ENCODE measurements at places on chromosomes 1 and 21.

DNA sequence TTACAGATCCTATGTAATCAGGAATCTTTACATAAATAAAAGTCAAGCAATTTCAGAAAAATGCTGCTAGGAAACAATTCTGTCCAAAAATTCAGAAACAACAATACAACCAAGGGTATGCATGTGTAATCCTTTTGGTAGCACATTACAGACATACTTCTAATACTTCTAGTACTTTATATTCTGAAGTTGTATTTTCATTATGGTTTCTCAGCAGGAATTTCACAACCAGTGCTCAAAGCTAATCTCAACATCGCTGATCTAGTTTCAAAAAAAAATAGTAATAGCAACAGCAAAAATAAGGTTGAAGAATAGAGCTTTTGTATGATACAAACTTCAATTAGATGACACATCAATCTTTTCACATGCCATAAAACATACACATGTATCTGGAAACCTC is 545.2 kb downstream of the LTN1 start:
- no peak for DNase-seq

- no peak for DNase-seq
Measured at GRCh38 chr1:85799737-85800136, 91.5 kb upstream of the ZNHIT6 start.

GRCh38 chr1:239997515-239998311 is 94.0 kb upstream of the FMN2 start:
- no peak for DNase-seq

GRCh38 chr1:50048791-50049190 is 25.0 kb upstream of the AGBL4 start:
- no peak for DNase-seq

DNA sequence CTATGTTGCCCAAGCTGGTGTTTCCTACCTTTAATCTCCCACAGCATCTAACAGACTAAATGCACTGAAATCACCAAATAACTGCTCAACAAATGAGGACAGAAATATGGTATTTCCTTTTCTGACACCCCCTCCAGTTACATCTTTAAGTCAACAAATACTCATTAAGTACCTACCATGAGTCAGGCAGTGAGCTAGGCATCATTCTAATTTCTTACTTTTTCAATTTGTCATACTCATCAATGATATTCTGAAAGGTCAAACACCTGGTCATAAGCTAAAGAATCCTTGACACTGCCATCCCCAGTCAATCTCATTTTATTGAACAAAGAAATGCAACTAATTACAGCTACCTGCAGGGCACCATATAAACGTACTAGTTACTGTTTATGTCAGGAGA is 36.6 kb downstream of the LUZP1 start:
- DNase-seq, result no peak

DNA sequence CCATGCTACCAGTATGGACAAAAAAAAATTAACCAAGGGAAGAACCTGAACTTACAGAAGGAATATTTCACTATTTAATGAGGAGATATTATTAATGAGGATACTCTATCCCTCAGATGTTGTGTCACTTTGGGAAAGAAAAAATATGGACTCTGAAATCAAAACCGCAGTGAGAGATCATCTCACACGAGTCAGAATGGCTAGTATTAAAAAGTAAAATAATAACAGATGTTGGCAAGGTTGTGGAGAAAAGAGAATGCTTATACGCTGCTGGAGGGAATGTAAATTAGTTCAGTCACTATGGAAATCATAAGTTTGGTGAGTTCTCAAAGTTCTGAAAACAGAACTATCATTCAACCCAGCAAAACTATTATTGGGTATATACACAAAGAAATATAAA is 30.9 kb downstream of the TNFSF4 start:
- DNase-seq, result no peak

- no peak for DNase-seq
Measured at GRCh38 chr1:6989212-6990159, 204.2 kb downstream of the CAMTA1 start.

GRCh38 chr1:226619031-226619430 is 70.5 kb downstream of the STUM start:
- DNase-seq, result no peak

DNA sequence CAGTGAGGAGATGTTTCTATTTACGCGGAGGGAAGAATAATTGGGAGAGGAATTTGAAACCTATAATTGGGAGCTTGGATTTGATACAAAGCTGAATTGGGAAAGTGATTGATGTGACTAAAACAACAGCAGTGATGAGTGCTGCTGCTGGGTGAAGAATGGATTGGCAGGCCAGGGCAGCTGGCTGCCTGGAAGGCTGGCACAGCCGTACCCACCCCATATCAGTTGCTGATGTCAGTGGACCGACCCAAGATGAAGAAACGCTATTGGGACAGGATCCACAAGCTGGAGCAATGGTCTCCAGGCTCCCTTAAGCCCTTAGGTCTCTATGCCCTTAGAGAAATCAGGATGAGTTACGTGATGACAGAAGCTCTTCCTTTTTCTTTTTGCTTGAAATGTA is 47.4 kb downstream of the GRIK1 start:
- no peak for DNase-seq

DNA sequence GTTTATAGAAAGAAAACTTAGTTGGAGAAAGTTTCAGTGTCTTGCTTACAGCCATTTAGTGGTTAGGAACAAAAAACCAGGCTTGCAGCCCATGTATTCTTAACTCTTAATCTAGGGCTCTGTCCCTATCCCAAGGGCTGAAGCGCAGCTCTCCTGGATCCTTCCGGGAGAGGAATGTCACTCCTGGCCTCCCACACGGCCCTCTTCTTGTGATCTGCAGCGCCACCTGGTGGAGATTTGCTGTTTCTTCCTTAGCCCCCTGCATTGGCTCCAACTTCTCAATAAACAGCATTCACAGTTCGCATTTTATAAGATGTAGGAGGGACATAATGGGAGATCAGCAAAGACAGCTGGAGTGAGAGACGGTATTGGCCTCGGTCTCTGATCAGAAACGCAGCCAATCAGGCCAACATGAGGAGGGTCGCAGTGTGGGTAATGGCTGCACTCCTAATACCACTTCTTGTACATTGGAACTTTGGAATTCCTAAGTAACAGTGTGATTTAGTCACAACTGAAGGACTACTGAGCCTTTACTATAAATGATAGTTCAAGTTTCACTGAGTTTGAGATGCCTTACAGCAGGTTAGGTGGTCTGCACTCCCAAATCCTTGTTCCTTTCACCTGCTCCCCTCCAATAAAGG is 283.4 kb downstream of the ASTN1 start:
- DNase-seq, result no peak

DNA sequence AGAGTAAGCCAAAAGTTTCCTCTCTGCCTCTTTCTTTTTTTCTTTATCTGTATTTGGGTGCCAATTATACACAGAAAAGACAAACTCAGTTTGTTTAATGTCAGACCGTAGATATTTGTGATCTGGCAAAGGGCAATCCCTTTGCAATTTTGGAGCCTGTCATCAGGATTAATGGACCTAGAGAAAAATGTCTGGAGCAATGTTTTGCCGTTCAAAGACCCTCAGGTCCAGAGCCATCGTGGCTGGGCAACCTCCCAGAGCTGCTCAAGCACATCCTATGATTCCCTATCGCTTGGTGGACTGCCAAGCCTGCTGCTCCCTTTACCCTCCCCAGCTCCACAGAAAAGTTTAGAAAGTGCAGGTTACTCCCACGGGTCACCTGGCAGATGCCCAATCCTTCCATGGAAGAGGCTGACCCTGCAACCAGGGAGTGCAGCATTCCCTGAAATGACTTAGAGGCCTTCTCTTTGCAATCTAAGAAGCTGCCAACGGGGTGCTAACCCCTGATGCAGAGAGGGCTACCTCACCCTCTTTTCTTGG is 112.5 kb upstream of the NGF start:
- no peak for DNase-seq

GRCh38 chr1:23838401-23838866 is 13.2 kb upstream of the HMGCL start:
- DNase-seq, result peak; percentile 74

GRCh38 chr1:28860332-28861073 is 48.5 kb downstream of the OPRD1 start:
- DNase-seq, result no peak

DNA sequence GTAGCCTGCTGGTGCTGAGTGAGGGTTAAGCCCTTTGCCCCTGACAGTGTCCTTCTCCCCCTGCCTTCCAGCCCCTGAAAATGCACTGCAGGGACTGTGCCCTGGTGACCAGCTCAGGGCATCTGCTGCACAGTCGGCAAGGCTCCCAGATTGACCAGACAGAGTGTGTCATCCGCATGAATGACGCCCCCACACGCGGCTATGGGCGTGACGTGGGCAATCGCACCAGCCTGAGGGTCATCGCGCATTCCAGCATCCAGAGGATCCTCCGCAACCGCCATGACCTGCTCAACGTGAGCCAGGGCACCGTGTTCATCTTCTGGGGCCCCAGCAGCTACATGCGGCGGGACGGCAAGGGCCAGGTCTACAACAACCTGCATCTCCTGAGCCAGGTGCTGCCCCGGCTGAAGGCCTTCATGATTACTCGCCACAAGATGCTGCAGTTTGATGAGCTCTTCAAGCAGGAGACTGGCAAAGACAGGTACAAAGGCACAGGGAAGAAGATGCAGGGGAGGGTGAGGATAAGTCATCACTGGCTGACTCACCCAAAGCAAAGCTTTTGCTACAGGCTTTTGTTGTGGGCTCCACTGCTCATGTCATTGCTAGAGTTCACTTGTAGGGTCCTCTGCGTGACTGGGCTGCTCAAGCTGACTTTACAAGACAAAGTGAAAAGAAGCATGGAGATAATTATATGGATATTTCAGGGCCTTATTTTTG is 174.9 kb downstream of the PIGK start:
- DNase-seq, result no peak

GRCh38 chr1:157628773-157629172 is 30.9 kb upstream of the FCRL4 start:
- DNase-seq, result no peak

GRCh38 chr1:243525085-243525487 is 269.2 kb downstream of the SDCCAG8 start:
- no peak for DNase-seq

DNA sequence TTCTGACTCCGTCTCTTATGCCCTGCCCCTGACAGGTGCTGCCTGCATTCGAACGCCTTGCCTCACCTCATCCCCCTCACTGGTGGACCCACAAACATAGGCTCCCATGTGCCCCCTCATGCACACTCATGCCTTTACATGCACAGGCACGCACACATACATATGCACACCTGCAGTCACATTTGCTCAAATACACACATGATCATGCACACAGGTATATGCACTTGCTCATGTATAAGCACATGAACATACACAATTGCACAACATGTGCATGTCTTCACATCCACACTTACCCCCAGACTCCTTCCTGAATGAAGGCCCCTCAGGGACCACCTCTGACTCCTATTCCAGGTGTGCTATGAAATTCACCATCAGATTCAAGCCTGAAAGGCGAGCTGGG is 506.9 kb downstream of the PTPRU start:
- DNase-seq, result no peak

- DNase-seq, result no peak
Measured at GRCh38 chr1:145956781-145957442, 905 bp downstream of the LIX1L start.

GRCh38 chr1:231523816-231524215 is 4.7 kb upstream of the TSNAX start:
- DNase-seq, result no peak

GRCh38 chr1:17607644-17608581 is 68.4 kb downstream of the ARHGEF10L start:
- no peak for DNase-seq

- no peak for DNase-seq
Measured at GRCh38 chr1:53640701-53641075, 98.3 kb downstream of the GLIS1 start.

DNA sequence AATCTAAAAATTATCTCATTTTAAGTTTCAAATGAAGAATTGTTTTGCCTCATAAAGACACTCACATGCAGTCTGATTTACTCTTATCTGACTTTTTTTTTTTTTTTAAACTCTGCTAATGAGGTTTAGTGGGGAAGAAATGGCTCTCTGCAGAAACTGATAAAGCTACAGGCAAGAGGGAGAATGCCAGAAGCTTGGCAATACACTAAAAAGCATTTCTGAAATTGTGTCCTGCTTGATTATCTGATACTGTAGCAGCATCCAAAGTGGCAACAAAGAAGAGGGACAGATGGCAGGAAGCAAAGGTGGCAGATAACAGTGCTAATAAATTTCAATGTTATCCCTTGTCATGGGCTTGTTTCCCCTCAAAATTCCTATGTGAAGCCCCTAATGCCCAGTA is 1744.9 kb downstream of the NCAM2 start:
- DNase-seq, result no peak

- no peak for DNase-seq
Measured at GRCh38 chr1:223319905-223320580, 43.9 kb downstream of the SUSD4 start.

GRCh38 chr1:84301004-84301784 is at the start of gene SAMD13:
SAMD13 (plus strand) TSS chr1:84301708; CDS start chr1:84303235, 1,527 bp downstream.
- no peak for DNase-seq

DNA sequence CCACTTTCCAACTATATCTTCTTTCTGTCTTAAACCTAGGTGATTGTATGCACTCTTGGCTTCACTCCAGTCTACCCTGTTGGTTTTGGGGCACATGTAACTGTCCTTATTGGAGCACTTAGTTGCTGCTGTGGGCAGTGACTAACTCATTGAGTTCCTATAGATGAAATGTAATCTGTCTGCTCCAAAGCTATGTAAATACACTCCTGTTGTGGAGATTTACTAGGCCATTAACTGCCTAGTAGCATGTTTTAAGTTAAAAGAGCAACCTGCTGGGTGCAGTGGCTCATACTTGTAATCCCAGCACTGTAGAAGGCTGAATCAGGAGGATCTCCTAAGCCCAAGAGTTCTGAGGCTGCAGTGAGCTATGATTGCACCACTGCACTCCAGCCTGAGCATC is 137.6 kb downstream of the ZMYM4 start:
- DNase-seq, result no peak

GRCh38 chr1:152112101-152112884 is 3.0 kb downstream of the TCHH start:
- DNase-seq, result no peak

- DNase-seq, result no peak
Measured at GRCh38 chr21:45533361-45533845, 8.8 kb downstream of the SLC19A1 start.

DNA sequence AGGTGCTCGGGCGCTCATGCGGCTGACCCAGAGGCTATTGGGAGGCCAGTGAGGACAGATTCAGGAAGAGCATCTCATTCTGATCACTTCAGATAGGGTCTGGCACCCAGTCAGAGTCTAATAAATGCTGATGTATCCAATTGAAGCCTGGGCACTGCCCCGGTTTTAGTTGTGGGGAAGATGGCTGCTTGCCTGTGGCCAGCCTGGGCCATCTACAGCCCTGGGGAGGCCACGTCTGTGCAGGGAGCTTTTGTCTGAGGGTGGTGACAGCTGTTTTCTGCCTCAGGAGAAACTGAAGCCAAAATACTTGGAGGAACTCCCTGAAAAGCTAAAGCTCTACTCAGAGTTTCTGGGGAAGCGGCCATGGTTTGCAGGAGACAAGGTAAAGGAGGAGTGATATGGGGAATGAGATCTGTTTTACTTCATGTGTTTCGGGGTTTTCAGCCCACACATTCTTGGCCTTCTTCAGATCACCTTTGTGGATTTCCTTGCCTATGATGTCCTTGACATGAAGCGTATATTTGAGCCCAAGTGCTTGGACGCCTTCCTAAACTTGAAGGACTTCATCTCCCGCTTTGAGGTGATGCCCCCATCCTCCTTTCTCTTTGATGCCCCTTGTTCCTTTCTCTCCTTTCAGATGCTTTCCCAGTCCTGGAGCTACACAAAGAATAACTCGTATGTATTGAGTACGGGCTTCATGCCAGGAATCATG is 2.8 kb downstream of the GSTM5 start:
- DNase-seq, result no peak

GRCh38 chr1:228136901-228137300 is 3.2 kb upstream of the GUK1 start:
- DNase-seq, result no peak

- no peak for DNase-seq
Measured at GRCh38 chr1:210937846-210938245, 196.1 kb downstream of the KCNH1 start.
